ENCODE measurements at places on chromosomes 11 and 22.

DNA sequence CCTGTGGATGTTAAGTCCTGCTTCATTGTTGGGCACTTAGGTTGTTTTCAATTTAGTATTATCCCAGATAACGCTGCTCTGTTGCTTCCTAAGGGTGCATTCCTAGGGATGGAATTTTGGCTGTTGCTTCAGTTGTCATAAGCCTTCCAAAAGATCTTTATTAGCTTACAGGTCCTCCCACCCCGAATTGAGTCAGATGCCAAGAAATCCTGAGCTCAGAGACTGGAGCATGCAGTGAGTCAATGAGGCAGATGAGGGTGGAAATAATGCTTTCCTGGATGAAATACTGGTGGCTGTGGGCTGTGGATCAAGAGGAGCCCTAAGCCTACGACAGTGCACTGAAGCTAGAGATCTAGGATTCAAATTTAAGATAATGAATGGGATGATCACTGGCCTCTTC, 10.7 kb upstream of the IL18BP start:
- peak; percentile 37 for DNase-seq

GRCh38 chr11:9726321-9727022, 62.6 kb downstream of the SWAP70 start:
- DNase-seq: no peak

DNA sequence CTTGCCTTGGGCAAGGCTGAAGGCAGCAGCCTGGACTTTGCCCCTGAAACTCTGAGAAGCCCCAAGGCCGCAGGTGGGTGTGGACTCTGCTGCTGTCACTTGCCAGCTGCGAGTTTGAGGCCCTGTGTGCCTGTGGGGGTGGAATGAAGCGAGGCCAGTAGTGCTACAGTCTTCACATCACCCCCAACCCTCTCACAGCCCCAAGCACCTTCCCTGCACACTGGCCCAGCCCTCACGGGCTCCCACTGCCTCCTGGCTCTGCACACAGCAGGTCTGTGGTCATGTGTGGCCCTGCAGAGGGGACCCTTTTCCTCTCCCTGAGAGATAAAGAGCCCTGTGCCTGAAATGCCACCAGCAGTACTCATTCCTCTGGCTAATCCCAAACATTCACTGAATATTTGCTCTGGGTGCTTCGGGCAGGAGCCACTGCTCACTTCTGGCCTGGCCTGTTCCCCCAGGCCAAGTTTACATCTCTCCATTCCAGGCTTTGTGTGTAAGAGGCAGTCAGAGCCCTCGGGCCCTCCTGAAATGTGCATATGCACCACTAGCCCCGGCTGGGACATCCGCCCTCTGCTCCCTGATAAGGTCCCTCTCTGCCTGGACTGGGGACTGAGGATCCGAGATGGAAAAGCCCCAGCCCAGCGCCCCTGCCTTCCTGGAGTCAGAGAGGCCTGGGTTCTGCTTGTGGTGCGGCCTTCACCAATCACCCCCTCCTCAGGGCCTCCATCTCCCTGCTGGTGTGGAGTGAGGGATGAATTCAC, 17.7 kb downstream of the MGAT3 start:
- no peak for DNase-seq

DNA sequence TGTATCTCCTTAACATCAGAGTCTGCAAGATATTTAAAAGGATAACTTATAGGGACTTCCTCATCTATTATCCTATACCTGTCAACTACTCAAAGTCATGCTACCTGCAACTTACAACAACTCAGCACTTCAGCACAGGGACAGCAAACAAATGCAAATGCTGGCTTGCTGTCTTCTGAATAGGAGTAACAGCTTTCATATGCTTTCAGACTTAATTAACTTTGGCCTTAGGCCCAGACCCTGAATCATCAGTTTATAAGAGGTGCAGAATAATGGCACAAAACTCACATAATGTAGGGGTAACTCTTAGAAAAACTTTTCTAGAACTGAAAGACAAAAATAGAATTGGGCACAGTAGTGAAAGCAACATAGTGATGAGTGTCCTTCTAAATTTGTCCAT, 953.4 kb downstream of the DLG2 start:
- no peak for DNase-seq

GRCh38 chr22:37320726-37321677, 38.7 kb downstream of the CYTH4 start:
- no peak for DNase-seq

GRCh38 chr11:21119411-21119810, 450.0 kb downstream of the NELL1 start:
- DNase-seq: no peak

DNA sequence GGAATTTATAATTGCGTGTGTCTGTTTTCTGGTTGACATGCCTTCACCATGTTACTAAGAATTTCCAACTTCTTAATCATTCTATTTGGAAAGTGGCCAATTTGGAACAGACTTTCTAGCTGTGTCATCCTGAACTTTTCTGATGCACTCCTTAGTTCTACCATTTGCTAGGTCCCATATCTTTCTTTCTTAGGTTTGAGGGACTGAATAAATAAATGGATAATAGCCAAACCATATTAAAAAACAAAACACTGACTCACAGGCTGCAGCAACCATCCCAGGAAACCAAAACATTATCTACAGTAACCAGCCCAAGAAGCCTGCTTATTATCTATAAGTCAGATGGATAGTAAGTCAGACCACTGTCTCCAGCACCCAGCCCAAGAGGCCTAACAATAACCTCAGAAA, 57.5 kb upstream of the PLET1 start:
- peak; percentile 61 for DNase-seq

- no peak for DNase-seq
These were observed 45.9 kb upstream of the SYT7 start for GRCh38 chr11:61626580-61627380.

GRCh38 chr11:58649623-58650022, 27.2 kb downstream of the CNTF start:
- DNase-seq: no peak

DNA sequence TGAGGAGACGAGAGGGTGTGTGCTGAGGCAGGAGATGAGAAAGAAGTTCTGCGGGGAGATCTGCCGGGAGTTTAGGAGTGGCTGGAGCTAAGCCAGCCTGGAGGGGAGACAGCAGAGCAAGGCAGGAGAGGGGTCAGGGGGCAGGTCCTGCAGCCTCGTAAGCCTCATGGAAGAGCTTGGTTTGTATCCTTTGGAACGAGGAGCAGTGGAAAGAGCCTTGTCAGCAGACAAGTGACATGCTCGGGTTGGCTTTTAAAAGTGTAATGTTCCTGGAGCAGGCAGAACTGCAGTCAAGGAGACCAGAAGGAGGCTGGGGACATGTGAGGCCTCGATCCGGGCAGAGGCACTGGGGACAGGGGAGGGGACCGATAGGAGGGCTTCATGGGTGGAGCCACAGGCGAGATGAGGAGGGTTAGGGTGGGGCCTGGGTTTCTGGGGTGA, 21.4 kb upstream of the TUB start:
- no peak for DNase-seq

DNA sequence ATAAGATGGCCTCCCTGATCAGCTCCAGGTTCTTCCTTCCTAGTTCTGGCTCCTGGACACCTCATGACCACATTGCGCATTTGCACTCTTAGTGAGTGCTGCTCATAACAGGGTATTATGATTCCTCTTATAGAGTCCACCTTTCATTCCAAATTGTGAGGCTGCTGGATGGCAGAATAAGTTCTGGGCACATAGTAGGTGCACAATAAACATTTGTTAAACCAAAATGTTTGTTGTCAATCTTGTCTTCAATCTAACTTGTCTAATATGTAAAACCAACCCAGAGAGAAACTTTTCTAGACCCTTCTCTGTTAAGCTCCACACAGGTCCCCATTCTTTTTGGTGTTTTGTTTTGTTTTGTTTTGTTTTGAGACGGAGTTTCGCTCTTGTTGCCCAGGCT, 22.6 kb upstream of the ZBTB16 start:
- no peak for DNase-seq

GRCh38 chr22:17952273-17952801, 72.0 kb downstream of the MICAL3 start:
- no peak for DNase-seq

DNA sequence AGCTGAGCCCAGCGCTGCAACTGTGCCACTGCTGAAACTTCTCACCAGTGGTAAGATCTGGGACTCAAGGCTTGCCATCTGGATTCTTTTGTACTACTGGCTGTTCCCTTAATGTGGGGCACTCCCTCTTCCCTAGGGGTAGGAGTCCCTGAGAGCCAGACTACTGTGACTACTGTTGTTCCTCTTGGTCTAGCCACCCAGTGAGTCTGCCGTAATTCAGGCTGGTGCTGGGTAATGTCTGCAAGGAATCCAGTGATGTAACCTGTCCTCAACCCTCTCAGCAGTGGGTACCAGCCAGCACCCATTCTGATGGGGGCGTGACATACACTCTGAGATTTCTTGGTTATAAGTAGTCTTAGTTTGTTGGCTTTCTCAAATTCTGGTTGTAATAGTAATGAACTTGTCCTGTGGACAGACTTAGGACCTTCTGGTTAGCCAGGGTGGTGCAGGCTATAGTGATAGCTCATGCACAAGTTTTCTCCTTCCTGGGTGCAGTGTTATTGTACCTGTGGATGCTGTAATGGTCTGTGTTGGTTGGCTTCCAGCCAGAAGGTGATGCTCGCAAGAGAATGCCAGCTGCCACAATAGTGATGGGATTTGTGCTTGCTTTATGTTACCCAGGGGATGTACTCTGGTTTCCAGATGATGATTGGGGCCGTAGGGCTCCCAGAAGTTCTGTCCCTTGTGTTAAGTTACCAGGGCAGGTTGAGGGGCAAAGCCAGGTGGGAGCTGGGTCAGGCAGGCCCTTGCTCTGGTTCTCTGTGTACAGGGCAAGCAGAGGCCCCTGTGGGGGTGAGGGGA, 65.5 kb downstream of the ARHGAP42 start:
- DNase-seq: no peak

DNA sequence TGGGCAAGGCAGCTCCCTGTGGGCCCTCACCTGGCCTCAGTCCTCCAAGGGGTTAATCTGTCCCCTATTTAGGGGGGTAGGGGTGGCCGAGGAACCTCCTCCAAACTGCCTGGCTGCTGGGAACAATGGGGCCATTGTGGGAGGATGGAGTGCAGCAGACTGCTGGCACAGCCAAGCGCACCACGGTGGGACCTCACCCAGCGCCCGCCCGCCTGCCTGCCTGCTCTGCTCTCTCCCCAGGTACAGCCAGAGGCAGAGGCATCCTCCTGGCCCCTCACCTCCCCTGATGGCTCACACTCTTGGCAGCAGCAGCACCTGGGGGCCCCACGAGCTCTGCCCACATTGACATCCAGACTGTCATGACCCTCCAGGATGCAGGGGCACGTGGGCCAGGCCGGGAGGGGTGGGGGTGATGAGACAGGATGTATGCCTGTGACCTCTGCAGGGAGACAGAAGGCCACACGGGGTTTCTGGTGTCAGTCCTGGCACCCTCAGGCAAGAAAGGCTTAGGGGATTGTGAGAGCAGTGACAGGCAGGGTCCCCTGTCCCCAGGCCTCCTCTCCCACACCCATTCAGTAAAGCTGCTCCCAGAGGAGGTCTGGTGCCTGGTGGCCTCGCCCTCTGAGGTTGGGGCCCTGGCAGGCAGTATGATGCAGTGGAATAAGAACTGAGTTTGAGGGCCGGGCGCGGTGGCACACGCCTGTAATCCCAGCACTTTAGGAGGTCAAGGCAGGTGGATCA, 11.4 kb downstream of the BCL9L start:
- DNase-seq: no peak

DNA sequence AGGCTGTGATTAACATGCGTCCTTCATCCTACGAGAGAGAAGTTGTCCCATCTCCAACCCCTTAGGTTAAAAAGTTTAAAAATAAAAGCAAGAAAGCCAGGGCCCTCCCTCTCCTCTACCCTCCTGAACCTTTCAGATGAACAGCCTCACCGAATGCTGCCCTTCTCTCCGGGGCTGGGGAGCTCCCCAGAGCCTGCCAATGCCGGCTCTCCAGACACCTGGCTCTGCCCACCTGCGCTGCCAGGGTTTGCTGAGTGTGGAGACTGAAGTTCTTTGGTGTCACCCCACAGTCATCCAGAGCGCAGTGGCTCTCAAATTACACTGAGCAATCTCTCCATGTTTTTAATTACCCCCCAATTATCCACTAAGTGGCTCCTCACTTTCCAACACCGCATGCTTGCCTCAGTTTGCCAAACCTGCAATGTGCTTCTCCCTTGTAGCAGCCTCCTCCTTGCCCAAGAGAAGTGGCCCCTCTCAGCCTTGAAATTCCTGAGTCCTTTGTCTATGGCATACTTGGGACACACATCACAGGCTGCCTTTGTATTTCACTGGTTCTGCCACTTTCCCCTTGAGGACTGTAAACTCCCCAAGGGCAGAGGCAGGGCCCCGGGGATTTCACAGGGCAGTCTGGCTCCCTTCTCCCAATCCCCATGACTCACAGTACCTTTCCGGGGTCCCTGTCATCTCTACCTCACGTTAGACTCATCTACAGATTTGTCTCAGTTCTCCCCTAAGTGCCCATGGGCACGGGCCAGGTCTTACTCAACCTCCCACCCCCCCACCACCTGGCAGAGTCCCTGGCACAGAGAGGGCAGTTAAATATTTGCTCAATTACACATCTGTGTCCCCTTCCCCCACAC, 2.0 kb downstream of the MYH9 start:
- DNase-seq: no peak

DNA sequence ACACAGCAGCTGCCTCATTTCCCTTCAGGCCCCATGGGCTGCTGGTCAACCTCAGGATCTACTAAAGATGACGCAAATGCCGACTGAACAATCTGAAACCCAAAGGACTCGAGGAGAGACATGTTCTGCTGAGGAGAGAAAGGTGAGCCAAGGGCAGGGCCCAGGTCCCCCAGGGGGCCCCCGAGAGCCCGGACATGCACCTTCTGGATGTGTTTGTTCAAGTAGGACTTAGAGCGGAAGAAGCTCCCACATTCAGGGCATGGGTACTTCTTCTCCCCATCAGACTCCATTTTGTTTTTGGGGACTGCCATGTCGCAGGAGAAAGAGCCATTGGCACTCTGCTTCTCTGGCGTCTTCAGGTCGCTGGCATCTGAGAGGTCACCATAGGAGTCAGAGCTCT, 19.3 kb downstream of the PATZ1 start:
- DNase-seq: no peak

DNA sequence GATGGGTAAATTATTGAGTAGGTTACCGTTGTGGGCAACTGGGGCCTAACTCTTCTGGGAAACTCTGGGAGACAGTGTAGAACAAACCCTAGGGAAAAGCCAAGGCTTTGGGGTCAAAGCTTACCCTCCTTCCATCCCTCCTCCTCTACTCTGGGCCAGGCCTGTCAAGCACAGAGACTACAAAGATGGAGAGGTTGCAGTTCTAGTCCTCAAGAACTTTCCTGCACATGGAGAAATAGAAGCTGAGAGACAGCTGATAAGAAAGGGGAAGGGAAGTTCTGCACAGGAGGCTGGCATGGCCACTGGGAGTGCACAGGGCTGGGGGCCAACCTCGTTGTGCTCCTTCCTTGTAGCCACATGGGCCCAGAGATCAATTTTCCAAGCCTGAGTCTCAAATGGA, 67.2 kb upstream of the ALX4 start:
- no peak for DNase-seq

DNA sequence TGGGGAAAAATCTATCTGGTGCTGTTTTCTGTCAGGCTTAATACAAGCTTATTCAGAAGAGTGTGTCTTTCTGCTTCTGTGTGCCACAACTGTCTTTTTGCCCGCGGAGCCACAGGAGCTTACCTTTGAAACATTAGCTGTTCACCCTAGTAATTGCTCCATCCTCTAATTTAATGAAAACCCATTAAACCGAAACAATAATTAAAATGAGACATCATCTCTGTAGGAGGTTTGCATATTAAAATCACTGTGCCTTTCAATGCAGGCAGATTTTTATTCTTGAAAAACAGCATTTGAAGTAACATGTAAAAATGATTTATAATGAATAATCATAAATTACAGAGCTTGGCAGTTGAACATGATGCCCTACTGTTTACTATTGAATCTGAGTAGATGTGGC, 102.3 kb downstream of the NELL1 start:
- DNase-seq: no peak

Measured in HFF-Myc (cell line).